Spinal cord (tissue), 10 donors: ENCODE measurements at places on chromosomes 12 and 14.

DNA sequence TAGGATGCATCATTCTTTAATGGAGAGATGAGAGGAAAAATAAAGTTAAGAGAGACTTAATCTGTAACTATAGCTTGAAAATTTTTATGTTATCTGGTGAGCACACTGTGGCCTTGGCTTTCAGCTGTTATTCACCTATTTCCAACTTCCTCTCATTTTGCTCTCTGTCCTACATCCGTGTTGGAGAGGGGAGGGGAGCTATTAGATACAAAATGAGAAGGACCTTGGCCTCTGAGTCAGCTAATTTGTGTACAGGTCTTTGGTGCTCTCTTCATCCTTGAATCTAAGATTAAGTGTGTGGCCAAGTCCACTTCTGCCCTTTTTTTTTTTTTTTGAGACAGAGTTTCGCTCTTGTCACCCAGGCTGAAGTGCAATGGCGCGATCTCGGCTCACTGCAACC, 887 bp upstream of the APOBEC1 start:
- DNase-seq: no peak

GRCh38 chr12:13233830-13234641, 37.5 kb downstream of the EMP1 start:
- no peak for DNase-seq

GRCh38 chr12:114726092-114726710, 42.2 kb upstream of the TBX3 start:
- no peak for DNase-seq

- DNase-seq: no peak
Observed at GRCh38 chr14:77356899-77357298, 20.0 kb downstream of the TMED8 start.

DNA sequence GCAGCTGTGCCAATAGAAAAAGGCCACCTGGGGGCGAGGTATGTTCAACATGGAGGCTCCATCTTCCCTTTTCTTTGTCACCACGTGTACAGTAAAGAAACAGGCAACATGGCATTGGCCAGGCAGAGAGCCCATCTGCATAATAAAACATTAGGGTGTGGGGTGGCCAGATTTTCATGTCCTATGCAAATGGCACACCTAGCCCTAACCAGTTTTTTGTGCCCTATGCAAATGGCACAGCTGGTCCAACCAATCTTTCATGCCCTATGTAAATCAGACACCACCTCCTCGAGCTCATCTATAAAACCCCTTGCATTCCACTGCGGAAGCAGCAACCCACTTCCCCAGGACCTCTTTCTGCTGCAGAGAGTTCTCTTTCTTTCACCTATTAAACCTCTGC, 149.1 kb upstream of the RGS6 start:
- no peak for DNase-seq

DNA sequence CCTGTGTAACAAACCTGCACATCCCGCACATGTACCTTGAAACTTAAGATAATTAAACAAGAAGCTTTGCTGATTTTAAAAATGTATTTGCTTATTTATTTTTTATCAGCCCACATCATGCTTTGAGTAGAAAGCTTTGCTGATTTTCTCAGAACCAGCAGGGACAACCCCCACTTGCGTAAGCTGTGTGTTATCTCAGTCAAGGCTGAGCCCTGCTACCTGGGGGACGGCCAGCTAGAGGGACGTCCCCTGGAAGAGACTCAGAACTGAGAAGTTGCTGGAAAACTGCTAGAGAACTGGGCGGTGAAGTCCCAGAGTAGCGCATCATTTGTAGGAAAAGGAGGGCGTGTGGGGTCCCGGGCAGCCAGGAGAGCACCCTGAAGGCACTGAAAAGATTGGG, 4.1 kb upstream of the PLEK2 start:
- DNase-seq: no peak

- no peak for DNase-seq
Observed at GRCh38 chr14:39454906-39455539, 22.8 kb upstream of the FBXO33 start.

- no peak for DNase-seq
Observed at GRCh38 chr12:113387631-113388030, 16.1 kb downstream of the SDS start.

DNA sequence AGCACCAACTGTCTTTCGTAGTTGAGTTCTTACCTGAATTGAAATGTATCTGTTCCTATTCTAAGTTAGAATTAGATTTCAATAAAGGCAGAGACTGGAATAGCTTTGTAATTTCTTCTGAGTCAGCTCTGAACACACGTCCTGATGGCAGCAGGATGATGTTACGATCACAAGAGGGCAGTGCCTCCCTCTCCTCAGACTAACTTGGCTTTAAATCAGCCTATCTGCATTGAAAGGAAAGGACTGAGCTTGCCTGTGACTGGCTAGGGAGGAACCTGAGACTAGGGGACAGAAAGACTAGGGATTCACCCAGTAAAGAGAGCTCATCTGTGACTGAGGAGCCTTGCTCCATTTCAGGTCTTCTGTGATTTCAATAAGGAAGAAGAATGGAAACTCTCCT, 323.7 kb upstream of the OR4E1 start:
- peak; percentile 16 for DNase-seq

DNA sequence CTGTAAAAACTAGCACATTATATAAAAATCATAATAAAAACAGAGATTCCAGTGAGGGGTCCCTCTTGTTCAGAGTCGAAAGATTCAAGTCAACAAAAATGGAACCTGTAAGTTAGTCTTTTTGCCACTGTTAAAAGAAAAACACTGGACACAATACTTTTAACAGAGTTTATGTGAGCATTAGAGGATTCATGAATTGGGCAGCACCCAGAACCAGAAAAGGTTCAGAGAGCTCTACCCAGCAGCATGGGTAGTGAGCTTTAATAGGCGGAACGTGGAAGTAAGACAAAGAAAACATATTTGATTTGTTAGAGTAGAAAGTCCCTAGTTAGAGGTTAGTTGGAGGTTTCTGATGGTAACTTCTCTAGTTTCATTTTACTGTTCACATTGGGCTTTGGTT, 476.8 kb downstream of the RGS6 start:
- DNase-seq: no peak

- no peak for DNase-seq
Observed at GRCh38 chr14:23045419-23046357, 3.7 kb downstream of the PSMB11 start.

- DNase-seq: no peak
Observed at GRCh38 chr14:24307575-24308341, at the start of gene CIDEB. Gene CIDEB, minus strand, starts transcription at chr14:24307977. Its CDS starts 119 bp downstream, at chr14:24307858.
